PC-9 (cell line): ENCODE measurements at places on chromosomes 11 and 22.

GRCh38 chr22:19970479-19971275, 29.1 kb upstream of the TXNRD2 start:
- DNase-seq: no peak

- DNase-seq: no peak
Observed at GRCh38 chr11:6545917-6546605, 49.0 kb downstream of the DNHD1 start.

GRCh38 chr11:10746871-10747270, 4.2 kb upstream of the CTR9 start:
- no peak for DNase-seq

- DNase-seq: no peak
Observed at GRCh38 chr11:74820763-74821162, 72.1 kb downstream of the RNF169 start.

GRCh38 chr11:122156940-122157382, 40.9 kb upstream of the BLID start:
- no peak for DNase-seq

DNA sequence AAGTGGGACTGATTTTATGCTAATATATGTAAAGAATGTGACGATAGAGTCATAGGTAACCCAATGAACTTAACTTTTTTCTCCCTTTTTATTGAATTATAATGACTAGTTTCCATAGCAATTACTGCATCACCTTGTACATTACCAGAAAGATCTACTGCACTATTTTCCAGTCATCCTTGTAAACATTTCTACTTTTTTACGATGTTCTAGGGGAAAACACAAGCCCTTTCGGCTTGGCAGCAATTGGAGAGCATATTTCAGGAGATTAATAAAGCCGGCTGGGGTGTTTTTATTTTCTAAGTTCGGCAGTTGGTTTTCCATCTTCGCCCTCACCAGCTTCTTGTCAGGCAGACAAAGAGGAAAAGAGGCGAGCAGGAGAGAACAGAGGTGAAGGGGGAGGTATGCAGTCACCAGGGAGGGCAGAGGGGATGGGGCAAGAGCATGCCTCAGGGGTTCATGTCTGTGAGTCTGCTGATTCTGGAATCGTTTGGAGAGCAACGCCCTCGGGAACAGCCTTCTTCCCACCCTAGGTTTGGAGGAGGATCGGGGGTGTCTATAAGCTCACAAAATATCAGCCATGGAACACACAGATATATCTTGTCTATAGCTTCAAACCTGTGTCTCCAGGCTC, 476.4 kb downstream of the MIAT start:
- no peak for DNase-seq

- no peak for DNase-seq
Observed at GRCh38 chr11:111221208-111221607, 24.3 kb upstream of the POU2AF2 start.

DNA sequence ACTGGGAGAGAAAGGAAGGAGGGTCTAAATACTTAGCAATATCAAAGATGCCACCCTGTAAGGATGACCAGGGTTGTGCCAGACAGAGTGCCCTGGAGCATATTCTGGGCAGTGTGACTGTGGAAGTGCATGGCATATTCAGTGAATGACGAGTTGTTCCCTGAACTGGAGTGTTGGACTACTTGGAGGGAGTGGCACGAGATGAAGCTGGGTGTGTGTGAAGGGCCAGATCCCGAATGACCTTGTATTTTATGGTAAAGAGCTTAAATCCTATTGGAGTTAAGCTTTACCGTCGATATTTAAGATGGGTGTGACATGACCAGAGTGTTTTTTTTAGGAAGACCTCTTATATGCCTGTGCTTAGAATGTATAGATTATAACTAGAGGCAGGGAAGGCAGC, 48.8 kb downstream of the STIM1 start:
- DNase-seq: peak; percentile 85

DNA sequence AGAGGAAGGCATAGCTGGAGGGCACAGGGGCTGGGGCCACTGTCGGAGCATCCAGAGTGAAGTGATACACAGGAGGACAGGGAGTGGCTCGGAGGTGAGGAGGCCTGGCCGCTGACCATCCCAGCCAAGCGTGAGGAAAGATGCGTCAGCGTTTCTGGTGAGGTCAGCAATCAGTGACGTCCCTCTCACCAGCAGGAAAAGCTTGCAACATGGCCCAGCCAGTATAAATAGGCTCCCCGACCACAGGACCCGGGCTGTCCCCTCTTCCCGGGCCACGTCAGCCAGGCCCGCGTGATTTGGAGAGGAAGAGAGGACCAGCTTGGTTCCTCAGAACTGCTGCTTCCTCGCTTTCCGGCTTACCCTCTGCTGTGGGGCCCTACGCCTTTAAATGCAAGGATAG, 4.2 kb upstream of the OSM start:
- no peak for DNase-seq

DNA sequence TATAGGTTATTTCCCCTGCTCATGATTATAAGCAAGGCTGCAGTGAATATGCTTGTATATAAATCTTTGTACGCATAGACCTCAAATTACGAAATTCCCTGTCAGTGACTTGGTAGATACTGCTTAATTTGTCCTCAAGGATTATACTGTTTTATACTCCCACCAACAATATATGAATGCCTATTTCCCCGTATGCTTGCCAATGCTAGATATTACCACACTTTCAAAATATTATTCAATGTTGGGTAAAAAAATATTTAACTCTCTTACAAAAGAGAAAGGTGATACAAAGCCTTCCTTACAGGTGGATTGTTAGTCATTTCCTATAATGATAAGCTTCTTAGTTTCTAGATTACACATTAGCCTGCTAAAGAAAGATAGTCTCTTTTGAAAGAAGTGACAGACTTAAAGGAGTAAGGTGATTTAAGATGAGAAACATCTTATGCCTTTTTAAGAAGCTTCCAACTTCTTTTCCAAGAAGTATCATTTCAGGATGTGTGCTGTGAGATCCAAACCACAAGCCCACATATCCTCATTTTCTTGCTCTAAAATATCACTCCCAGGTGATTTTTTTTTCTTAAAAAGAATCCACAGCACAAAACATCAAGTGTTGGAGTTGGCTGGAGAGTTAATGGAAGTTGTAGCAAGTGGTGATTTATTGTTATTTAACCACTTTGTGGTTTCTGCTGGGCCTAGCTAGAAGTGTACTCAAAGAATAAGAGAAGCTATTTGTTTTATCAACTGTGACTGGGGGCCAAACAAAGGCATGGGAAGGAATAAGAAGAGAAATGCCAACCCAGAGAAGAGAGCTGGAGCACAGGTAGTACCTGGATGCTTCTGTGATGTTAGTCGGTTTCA, 59.2 kb downstream of the BARX2 start:
- DNase-seq: peak; percentile 94

DNA sequence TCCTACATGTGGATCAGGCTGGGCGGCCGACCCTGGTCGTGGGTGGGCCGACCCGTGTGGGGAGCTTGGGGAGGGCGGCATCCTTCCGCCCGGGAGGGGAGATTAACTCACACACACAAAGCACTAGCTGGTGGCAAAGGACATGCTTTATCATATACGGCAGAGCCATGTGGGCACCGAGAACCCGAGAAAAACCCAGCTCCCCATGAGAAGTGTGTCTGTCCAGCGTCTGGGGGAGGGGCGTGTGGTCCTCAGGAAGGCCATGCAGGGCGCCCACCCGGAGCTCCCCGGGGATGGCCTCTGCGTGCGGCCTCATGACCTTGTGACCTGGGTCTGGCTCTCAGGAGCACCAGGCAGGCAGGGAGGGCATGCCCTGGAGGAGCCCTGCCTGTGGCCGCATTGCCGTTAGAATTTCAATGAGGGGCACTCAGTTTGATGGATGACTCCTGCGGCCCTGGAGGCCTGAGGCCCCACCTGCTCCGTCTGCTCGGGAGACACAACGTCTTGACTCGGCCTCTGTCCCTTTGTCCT, 39.4 kb upstream of the TOLLIP start:
- DNase-seq: no peak

DNA sequence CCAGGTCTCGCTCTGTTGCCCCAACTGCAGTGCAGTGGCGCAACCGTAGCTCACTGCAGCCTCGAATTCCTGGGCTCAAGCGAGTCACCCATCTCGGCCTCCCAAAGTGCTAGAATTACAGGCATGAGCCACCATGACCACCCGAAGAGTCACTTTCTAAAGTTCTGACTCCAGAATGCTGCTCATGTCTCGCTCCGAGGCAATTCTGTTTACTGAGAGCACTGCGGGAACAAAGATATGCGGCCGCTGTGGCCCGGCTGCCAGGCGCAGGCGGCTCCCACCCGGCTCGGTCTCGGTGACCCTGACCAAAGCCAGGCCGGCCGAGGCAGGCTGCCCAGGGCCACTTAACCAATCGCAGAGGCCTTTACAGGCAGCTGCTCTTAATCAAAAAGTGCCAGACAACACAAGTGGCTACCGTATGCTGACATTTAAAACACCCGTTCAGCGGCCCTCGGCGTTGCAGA, 78.7 kb downstream of the PHF21B start:
- no peak for DNase-seq

DNA sequence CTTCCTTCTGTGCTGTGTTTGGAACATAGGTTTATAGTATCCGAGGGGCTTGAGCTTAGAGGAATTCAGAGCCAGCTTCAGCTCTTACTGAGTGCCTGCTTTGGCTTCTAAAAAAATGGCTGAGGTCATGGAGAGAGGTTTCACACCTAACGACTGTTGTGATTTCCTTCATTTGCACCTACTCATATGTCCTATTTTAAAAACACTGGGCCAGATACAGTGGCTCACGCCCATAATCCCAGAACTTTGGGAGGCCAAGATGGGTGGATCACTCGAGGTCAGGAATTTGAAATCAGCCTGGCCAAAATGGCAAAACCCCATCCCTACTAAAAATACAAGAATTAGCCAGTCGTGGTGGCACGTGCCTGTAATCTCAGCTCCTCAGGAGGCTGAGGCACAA, 38.3 kb upstream of the SYT13 start:
- no peak for DNase-seq

GRCh38 chr11:18540207-18541009, 13.7 kb upstream of the TSG101 start:
- DNase-seq: peak; percentile 51

GRCh38 chr22:43996170-43996980, 27.7 kb upstream of the PARVB start:
- DNase-seq: no peak

- DNase-seq: peak; percentile 70
Observed at GRCh38 chr22:42519525-42520401, at the start of gene RRP7A. Gene RRP7A, minus strand, starts transcription at chr22:42519796. Its CDS starts 10 bp downstream, at chr22:42519786.

GRCh38 chr11:117519590-117519989, 191.9 kb downstream of the CEP164 start:
- DNase-seq: no peak

DNA sequence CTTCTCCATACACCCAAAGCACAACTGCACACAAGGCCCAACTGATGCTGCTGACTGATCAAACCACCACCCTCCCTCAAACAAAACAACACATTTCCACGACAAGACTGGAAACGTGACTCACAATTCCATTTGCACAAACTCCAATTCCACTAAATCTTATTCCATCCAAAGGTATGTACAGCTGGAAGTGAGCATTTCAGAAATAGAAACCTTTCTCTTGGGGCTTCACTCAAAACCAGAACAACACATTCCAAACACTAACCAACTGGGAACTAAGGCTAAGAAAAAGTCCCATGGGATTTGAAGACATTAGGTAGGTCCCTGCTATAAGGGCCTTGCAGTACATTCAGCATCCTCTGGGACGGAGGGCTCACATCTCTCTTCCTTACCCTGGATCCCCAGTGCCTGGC, 19.6 kb downstream of the MORC2 start:
- DNase-seq: no peak

- no peak for DNase-seq
Observed at GRCh38 chr11:134742224-134742612, 330.2 kb upstream of the B3GAT1 start.

DNA sequence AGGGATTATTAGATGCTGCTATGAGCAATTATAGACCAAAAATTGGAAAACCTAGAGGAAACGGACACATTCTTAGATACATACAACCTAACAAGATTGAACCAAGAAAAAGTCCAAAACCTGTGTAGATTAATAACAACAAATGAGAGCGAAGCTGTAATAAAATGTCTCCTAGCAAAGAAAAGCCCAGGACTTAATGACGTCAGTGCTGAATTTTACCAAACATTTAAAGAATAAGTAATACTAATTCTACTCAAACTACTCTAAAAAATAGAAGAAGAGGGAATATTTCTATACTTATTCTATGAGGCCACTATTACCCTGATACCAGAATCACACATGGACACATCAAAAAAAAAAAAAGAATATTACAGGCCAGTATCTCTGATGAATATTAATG, 309.5 kb upstream of the ANO5 start:
- DNase-seq: no peak
